ENCODE measurements at places on chromosomes 5 and 9.

GRCh38 chr5:146025114-146025680 lies 80.2 kb downstream of the PLAC8L1 start:
- no peak for DNase-seq

DNA sequence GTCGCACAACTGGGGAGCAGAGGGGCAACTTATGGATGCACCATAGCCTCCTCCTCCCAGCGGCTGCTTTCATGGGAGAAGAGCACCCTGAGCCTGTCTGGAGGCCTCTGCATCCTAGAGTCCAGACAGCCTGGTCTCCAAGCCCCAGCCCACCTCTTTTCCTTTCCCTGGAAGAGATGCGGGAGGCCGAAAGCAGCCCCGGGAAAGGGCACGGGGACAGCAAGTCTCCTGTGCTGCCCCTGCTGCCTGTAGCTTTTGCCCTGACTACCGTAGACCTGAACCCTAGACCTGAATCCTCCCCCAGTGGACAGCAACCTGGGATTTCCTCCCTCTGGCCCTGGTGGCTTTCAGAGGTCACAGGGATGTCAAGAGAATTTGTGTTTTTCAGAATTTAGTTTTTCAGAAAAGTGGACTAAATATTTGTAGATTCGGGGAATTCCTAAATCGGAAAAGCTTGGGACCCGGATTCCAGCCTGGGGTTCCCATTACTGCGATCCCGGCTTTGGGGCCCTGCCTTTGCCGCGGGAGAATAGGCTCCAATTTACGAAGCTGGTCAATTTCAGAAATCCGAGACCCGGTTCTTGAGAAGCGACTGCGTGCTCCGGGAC lies 4.3 kb upstream of the PITX1 start:
- DNase-seq, result no peak

DNA sequence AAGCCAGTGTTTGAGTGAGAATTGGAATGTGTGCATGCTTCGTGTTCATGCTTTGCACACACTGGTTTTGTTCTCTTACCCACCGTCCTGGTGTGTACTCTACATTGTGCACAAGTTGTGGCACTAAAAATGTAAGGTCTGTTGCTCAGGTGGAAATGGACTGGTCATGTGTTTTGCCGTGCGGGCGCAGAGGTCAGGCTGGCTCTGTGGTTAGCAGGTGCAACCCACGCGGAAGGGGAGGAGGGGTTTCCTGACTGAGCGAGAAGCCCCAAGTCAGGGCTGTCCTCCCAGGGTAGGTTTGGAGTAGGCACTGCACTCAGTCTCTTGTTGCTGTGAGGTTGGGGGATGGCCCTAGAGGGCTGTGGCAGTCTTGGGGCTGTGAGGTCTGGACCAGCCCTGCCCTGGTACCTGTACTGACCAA lies 86.6 kb downstream of the EHMT1 start:
- peak; percentile 53 for DNase-seq

- peak; percentile 53 for DNase-seq
Observed at GRCh38 chr5:108728566-108729241, 19.0 kb upstream of the FER start.

GRCh38 chr9:73137914-73138313 lies 13.8 kb upstream of the ANXA1 start:
- DNase-seq, result no peak

DNA sequence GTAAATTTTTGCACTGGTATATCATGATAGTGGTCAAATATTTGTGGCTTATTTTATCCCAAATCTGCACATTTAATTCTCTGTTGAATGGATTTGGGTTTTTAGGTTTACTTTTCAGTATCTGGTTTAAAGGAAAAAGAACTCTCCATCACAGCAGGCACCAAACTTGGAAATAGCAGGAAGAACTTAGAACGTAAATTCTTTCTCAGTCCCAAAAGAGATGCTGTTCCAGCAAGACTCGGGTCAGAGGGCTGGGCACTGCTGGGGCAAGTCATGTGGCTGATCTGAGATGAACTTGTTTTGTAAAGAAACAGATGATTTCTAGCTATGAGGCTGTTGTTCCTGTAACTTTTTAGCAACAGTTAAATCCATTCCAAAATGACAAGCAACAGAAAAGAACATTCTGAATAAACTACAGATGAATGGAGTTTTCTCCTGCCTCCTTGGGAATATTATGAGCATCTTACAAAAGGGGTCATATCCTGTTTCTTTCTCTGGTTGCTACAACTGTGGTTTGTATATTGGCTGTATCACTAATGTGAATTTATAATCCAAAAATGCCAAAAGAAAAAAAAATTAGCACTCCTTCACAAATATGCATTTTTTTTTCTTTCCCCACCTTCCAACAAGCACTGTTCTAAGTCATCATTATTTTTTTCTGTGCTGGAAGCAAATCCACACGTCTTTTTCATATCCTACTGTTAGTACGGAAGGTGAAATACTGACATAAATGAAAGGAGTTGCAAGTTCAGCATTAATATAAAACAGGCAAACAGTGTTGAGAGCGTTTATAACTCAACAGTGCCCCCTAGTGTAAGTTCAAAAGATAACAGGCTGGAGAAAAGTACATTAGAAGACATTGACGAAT lies 31.1 kb downstream of the OR2K2 start:
- DNase-seq, result no peak

DNA sequence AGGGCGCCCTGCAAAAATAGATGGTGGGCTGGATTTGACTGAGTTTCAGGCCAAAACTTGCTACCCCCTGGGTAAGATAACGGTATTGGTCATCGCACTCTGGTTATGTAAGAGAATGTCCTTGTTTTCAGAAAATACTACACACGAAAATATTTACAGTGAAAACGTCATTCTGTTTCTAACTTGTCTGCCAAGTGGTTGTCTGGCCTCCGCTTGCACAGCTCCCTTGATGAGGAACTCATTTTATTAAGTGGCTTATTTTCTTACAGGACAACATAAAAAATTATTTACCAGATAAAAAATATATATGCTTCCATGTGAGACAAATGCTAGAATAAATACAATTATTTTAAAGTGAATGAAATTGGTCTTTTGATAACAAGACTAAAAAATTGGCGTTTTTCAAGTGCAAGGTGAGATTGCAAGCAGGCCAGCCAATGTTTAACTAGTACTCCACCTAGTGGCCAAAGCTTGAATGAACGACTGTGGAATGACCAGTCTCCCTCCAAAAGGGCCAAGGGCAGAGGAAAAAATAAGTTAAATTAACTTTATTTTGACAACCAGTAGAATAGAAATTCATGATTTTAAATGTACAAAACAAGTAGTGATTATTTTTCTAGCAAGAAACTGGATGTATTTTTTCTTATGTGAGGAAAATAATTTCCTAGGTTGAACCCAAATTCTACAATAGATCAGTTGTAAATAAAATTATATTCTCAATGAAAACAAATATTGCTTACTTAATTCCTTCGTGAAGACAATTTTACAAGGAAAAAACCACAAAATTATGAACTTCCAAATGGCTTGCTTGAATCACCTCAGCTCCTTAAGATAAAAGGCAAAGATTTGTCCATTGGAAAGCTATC lies 93.2 kb downstream of the ZFAND5 start:
- DNase-seq, result peak; percentile 64

- no peak for DNase-seq
Observed at GRCh38 chr9:2934883-2935282, 91.0 kb upstream of the PUM3 start.

GRCh38 chr5:155746367-155747038 lies 580.5 kb upstream of the SGCD start:
- DNase-seq, result no peak

DNA sequence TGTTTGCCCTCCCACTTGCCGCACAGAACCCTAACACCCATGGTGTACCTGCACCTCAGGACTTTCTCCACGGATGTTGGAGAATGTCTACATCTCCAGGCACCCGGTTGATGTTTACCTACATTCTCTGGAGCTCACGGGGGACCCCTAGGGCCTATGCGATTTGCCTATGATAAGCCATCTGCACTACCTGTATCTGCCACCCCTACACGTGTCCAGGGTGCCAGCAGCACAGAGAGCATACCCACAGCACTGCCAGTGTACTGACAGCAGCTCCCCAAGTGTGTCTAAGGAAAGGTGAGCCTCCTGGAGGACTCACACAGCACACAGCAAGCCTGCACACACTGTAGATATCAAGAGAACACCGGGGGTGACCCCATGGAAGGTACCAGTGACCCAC lies 31.3 kb upstream of the LMX1B start:
- no peak for DNase-seq

DNA sequence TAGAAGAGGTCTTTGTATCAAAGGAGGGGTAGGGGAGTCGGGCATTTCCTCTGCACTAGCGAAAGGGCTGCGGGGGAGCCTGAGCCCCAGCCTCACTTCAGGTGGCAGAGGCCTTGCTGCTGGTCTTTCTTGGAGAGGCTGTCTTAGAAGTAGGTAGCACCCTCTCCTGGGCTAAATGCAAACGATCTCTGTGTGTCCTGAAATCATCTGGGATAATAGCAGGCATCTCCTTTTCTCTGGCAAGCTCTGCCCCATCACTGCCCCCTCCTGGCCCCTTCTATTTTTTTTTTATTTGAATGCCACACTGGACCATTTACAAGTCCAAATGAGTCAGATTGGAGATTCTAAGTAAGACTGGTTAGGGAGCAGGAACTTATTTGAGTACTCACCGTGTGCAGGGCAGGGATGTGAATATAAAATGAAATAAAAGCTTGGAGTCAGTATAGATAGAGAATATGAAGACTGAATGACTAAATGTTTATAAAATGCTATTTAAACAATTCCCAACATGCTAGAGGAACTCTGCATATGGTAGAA lies 137.1 kb downstream of the FGF1 start:
- peak; percentile 40 for DNase-seq

GRCh38 chr5:40683305-40683704 lies 3.6 kb downstream of the PTGER4 start:
- no peak for DNase-seq

GRCh38 chr9:27118916-27119315 lies 9.9 kb downstream of the TEK start:
- DNase-seq, result no peak

- no peak for DNase-seq
Observed at GRCh38 chr5:14156650-14157492, 13.7 kb downstream of the TRIO start.

GRCh38 chr5:6905423-6905822 lies 192.2 kb downstream of the TENT4A start:
- no peak for DNase-seq

GRCh38 chr9:135463140-135463539 lies 16.4 kb upstream of the PPP1R26 start:
- no peak for DNase-seq

- no peak for DNase-seq
Observed at GRCh38 chr5:172906888-172907287, 52.3 kb upstream of the RPL26L1 start.

DNA sequence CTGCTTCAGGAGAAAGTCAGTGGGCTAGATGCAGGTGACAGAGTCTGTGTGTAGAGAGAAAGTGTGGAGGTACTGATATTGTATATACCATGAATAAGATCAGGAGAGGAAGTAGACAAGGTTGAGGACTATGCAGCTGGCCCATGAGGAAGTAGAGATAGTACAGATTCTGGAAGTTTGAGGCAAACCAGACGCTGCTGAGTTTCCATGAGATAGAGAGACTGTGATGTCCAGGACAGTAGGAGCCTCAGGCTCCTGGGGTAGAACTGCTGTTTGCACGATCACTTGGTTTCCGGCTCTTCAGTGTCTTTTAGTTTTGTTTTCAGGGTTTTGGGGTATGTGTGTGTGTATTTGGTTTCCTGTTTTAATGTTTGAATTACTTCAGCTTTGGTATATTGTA lies 13.6 kb downstream of the OTULINL start:
- peak; percentile 31 for DNase-seq

DNA sequence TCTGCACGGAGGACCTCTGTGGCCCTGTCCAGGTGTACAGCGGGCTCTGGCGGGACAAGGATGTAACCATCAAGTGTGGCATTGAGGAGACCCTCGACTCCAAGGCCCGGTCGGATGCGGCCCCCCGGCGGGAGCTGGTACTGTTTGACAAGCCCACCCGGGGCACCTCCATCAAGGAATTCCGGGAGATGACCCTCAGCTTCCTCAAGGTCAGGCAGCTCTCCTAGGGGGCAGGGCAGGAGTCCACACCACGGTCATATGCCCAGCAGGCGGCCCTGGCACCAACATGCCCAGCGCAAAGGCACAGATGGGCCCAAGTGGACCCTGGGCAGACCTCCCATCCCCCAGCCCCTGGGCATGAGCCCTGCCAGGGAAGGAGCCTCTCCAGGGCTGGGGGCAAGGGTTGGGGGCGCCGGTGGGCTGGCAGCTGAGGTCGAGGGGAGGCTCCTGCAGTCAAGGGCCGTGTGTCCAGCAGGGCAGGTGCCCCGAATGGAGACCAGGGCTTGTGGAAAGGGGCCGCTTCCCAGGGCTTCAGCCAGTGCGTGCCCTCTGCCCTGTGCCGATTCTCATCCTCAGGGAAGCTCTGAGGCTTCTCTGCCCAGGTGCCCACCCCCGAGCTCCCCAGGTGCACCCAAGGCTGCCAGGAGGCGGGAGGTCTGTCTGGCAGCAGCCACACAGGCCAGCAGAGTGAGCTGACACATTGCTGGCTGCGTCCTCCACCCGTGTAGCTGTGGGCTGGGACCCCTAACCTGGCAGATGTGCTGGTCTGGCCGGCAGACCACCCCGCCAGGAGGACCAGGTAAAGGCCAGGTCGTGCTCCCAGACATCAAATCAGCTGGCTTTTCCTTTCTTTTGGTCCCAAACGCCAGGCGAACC lies 10.0 kb downstream of the DIPK1B start:
- DNase-seq, result no peak

GRCh38 chr5:178057839-178058238 lies 55.5 kb upstream of the N4BP3 start:
- DNase-seq, result no peak

Measured in activated CD4-positive, alpha-beta T cell treated with anti-CD3 and anti-CD28 coated beads for 48 hours (primary cell).